ENCODE measurements at places on chromosomes 7 and 10.
A peak's percentile ranks its signal among the peaks of the same experiment; 100 is the strongest.

DNA sequence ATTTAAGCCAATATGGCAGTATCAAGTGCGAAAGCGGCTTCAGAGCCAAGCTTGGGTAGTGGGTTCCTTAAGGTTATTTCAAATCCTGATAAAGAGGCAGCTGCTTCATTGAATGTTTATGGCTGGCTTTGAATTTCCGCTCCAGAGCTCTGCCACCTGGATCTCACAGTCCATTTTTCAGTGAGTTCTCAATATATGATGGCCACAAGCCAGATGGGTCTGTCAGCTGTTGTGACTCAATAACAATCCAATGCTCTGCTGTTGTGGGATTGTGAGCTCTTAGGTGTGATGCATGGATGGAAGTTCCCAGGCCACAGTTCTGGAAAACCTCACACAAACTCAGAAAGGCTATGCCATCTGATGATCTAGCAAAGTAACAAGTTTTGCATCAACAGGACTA, 743.8 kb upstream of the LRRN3 start:
- no peak for DNase-seq

GRCh38 chr7:123431075-123431614, 103.2 kb downstream of the IQUB start:
- DNase-seq, result no peak

DNA sequence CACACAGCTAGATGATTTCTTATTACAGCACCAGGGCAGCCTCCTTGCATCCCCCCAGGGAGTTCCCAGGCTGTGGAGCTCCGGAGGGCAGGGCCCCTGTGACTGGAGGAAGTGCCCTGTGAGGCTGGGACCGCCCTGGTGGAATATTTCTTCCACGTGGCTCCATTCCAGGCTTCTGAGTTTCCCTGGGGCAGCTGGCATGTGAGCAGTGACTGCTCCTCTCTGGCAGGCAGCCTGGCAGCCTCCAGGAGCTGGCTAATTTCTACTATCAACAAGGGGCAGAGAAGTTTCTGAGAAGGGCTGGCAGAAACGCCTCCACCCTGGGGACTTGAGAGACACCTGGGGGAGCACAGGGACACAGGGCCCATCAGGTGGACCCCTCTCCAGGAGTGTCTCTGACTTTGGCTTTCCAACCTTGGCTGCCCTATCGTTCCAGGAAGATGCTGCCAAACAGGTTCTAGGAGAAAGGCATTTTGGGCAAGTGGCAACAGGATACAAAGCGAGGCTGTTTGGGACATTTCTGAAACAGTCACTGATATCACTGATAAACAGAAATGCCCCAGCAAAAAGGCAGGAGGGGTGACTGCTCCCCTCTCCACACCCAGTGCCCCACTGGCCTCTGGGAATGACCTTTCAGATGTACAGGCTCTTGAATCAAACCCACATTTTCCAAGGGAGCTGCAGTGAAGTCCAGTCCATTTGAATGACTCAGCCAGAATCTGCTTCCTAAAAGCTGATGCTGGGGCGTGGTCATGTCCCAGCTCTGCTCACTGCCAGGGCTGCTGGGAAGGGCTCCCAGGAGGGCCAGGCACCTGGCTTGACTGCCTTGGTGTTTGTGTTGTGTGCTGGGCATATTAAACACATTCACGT, 16.1 kb downstream of the MYOF start:
- peak; percentile 89 for DNase-seq

DNA sequence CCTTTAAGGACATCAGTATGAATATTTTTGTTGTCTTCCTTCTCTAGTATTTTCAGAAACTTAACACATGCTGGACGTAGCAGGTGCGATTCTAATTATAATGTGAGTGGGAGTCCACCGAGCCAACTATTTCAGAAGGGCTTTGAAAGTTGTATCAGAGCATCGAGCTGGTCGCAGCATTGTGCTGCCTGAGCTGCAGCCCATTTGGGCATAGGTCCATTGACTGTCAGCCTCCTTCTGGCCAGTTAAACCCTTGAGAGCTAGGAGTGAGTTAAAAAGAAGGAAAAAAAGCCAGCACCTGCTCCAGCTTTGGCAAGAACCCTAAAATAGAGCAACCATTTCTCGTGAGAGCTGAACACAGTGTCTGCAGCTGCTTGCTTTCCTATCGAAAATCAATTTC, 47.8 kb downstream of the SLC35G1 start:
- DNase-seq, result no peak

DNA sequence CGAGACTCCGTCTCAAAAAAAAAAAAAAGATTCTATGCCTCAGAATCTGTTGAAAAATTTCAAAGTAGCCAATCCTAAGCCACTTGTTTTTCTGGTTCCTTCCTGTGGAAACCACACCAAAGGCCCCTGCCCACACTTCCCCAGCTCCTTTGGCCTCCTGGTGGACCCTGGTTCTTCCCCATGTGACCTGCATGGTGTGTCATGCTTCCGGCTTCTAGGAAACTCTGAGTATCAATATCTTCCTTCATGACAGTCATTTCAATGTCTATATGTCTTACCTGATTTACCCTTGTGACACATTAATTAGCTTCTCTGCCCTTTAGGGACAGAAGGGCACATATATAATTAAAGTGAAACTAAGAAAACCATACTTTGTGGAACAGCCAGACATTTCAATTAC, 80.4 kb upstream of the GRB10 start:
- no peak for DNase-seq

- no peak for DNase-seq
These were observed 38.2 kb downstream of the CALML5 start for GRCh38 chr10:5461203-5461588.

DNA sequence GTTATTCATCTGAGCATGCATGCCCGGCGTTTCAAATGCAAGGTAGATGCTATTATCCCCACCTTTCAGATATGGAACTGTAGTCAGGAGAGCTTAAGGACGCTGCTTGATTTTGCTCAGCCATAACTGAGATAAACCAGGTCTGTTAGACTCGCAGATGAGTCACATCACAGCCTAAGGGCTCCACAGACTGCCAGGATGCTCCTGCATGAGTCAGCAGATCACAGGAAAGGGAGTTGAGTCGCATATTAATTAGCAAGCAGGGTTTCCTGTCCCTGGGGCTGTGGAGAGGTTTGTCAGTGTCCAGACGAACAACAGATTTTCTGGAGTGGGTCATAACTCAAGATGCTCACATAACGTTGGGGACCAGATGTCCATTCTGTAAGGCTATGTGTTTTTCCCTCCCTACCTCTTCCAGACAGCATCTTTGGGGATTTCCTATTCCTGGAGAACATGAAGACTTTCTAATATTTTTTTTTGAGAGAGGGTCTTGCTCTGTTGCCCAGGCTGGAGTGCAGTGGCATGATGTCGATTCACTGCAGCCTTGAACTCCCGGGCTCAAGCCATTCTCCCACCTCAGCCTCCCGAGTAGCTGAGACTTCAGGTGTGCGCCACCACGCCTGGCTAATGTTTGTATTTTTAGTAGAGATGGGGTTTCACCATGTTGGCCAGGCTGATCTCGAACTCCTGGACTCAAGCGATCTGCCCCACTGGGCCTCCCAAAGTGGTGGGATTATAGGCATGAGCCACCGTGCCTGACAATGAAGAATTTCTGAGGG, 36.7 kb downstream of the PFKFB3 start:
- DNase-seq, result no peak

DNA sequence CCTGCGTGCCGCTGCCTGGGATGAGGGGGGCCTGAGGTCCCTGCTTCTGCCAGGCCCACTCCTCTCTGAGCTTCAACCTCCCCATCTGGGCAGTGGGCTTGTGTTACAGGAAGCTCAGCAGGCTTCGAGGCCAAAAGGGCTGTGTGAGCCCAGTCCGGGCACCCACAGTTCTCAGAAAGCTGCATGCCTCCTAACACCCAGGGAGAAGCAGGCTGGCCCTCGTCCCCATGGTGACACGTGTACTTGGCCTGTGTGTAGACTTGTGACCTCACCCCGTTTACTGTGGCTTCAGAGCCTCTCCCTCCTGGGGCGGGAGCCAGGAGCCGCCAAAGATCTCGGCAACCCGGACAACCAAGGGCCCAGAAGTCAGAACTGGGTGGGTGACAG, 2.2 kb upstream of the GRIFIN start:
- peak; percentile 90 for DNase-seq

DNA sequence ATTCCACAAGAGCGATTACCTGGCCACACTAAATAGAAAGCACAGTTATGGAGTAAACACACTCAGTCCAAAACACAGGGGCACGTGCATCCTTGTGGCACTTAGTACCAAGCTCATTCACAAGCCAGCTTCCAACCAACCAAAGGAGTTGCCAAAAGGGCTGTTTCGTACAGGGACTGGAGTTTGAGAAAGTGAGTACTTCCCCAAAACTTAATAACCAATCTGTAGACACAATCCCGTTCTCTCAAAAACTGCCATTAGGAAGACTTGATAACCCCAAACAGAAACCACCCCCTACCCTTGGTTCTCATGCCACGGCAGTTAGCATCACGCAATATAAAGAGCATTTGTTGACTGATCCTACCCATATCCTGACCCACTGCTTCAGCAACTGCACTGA, 166.2 kb upstream of the ASAH2 start:
- DNase-seq, result no peak

DNA sequence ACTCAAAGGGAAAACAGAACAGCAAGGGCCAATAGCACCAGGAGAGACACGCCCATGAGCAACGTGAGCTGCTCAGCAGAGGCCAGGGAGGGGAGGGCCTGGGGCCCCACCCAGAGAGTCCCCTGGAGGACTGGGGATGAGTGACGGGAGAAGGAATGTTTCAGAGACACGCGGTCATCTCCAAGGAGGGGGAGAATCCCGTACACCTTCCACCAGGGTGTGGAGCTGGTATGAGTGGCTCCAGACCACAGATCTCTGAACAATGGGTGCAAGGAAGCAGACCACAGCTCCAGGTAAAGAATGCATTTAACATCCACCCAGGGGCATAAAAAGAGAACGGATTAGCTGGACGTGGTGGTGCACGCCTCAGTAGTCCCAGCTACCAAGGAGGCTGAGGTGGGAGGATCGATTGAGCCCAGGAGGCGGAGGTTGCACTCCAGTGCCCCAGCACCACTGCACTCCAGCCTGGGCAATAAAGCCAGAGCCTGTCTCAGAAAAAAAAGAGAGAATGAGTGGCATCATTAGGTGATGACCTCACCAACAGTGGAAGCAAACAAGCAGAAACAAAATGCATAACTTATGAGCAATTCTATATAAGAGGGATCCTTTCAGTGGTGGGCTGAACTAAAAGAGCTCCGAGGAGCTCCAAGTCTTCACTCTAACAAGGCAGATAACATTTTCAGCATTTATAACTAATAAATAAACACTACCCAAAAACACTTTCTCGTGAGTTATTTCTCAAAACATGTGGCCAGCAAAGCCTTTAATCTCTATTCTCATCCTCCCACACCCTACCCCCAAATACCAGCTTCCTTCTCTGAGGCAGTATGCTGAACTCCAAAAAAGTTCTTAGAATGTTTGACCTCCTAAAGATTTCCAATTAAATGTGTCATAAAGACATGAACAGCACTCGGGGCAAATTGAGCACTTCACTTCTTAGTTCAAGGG, 12.5 kb downstream of the PSAP start:
- no peak for DNase-seq

DNA sequence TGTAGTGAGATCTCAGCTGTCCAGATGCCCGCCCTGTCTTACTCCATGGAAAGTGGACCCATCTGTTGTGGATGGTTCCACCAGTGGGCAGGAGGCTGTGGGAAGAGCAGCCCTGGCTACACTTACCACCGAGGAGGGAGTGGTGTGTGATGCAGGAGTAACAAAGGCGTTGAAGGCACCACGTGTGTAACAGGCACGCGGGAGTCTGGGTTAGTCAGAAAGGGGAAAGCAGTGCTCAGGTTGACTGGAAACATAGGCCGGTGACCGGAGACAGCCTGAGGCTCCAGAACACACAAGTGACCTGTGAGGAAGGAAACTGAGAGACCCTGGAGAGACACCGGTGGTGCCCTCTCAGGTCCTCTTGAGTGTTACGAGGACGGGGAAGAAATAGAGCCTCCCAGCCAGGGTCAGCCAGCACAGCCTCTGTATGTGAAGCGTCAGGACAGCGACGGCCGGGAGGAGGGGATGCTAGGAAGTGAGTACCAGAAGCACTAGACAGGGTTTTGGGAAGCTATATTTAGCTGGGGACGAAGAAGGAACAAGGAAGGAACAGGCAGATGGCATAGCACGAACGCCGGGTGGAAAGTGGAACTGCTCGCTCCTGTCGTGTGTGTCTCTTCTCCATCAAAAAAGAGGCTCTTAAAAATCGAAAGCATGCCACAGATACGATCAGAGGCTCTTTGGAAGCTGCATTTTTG, 51.7 kb downstream of the DAGLB start:
- DNase-seq, result no peak

GRCh38 chr10:51241461-51241860, 167.2 kb downstream of the PRKG1 start:
- no peak for DNase-seq

GRCh38 chr7:112938863-112939573, 147.6 kb downstream of the GPR85 start:
- peak; percentile 66 for DNase-seq

DNA sequence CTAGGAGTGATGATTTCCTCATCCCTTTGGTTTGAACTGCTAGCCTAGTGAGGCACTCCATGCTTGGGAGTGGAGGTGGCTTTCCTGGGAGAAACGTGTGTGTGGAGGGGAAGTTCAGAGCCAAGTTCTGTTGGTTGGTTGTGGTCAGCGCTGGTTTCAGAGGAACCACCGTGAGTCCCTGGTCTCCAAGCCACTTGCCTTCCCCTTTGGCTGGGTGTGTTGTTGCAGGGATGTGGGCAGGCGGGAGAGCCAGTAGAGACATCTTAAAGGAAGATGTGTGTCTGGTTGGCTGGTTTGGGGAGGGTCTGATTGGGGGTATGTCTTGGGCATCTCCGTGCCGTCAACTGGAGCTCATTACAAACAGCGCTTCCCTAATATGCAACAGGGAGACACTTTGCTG, 130.8 kb upstream of the TCF7L2 start:
- no peak for DNase-seq

DNA sequence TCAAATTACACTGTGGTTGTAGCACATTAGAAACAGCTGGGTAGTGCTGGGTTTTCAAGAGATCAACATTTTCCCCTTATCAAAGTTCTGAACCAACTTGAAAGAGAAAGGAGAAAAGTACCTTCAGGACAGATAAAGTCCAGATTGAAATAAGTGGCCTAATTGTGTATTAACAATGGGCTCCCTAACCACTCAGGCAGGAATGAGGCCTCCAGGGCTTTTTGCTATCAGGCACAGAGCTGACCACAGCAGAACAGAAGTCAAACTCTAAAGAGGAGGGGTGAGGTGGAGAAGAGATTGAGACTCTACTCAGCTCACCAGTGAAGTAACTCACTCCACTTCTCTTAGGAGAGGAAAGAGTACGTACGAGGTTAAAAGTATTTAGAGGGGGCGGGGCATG, 394.1 kb upstream of the PHF14 start:
- DNase-seq, result no peak

All from right cardiac atrium (tissue), 5 donors.